ENCODE measurements at places on chromosomes 16 and 17.

- H3K27ac ChIP-seq = no peak overlapping the region
- H3K36me3 ChIP-seq = peaks cover under 1% of the 10 kb centered on the region
- H3K4me1 ChIP-seq = no peaks in the 10 kb centered on the region
- DNase-seq = peak; percentile 46
These were observed 165.0 kb downstream of the LGALS9B start for GRCh38 chr17:20302246-20302917.

DNA sequence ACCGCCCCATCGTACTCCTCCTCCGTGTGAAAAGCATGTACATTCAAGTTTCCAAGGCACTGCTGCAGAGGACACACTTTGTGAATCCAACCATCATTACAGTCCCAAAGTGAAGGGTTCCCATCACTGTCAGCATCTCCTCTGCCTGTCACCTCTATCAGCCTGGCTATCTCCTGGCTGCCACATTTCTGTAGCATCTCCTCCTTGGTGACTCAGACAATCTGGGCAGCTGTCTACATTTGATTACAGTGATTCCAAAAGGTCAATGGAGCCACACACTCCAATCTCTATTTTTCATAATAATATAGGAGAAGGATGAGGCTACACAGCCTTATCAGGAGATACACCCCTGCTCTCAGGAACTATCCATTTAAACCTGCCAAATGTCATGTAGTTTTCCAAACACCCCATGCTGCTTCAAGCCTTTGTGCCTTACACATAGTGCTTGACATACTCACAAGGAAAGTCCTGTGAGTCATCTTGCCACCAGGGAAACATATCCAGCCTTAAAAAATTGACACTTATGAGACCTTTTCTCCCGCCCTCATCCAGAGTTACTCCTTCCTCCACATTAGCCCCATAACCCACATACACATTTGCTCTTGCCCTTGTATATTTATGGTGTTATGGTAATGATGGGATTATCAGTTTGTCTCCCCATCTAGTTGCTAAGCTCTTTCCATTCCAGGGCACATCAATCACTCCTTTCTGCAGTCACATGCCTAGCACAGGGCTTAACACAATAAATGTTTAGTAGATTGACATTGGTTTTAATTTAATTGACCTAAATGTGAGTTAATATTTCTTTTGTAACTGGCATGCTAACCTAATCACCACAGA lies 250.1 kb upstream of the CDH5 start:
- H3K27ac ChIP-seq = no peak overlapping the region
- H3K36me3 ChIP-seq = no peaks in the 10 kb centered on the region
- H3K4me3 ChIP-seq = no peak overlapping the region
- H3K4me1 ChIP-seq = no peaks in the 10 kb centered on the region
- no peak for DNase-seq

- H3K36me3 ChIP-seq = no peaks in the 10 kb centered on the region
- DNase-seq = no peak
- H3K4me1 ChIP-seq = no peaks in the 10 kb centered on the region
- no peak overlapping the region for H3K4me3 ChIP-seq
- H3K27ac ChIP-seq = no peak overlapping the region
These were observed 79.9 kb upstream of the C17orf78 start for GRCh38 chr17:37295888-37296287.

DNA sequence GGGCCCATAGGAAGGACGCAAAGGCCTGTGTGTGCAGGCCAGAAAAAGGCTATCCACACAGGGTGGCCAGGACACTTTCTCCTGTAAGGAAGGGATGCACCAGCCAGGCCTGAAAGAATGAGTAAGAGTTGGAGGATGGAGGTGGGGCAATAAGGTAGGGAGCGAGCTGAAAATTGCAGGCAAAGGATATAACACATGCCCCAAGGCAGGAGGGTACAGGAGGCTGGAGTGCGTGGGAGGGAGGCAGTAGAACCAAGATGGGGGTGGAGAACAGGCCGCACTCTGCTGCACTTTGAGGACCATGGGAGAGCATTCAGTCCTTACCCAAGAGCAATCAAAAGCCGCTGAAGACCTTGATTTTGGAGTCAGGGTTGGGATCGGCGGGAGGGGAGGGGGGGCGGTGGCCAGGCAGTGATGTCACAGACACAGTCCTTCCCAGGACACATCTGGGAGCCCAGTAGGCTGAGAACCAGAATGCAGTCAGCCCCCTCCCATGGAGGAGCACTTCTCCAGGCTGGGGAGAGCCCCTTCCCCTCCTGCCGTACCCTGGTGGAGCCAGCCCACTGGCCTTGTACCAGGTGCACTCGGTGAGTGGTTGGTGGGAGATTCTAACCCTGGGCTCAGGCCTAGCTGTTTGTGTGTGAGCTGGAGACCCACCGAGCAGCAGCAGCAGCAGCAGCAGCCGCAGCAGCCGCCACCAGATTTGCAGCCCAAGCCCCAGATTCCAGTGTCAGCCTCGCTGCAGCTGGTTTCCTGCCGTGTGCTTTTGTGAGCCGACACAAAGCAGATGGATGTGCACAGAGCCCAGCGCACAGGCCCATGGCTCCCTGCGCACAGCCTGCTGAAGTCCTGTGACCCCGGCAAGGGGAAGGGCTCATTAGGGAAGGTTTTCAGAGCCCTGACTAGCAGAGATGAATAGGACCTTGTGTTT lies 17.5 kb downstream of the ANKRD40 start:
- no peak for DNase-seq
- H3K4me3 ChIP-seq = no peak overlapping the region
- no peaks in the 10 kb centered on the region for H3K27me3 ChIP-seq

DNA sequence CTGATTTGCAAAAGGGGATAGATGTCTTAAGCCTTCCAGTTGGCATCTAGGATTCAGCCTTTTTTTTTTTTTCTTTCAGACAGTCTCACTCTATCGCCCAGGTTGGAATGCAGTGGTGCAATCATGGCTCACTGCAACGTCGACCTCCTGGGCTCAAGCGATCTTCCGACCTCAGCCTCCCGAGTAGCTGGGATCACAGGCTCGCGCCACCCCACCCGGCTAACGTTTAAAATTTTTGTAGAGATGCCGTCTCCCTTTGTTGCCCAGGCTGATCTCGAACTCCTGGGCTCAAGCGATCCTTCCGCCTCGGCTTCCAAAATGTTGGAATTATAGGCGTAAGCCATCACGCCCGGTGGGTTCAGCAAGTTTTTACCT lies 571 bp upstream of the CCP110 start:
- no peak overlapping the region for H3K4me3 ChIP-seq
- H3K27me3 ChIP-seq = no peaks in the 10 kb centered on the region
- DNase-seq = no peak
- peaks cover under 1% of the 10 kb centered on the region for H3K36me3 ChIP-seq

GRCh38 chr16:85162478-85163277 lies 50.4 kb upstream of the CIBAR2 start:
- no peak overlapping the region for H3K4me3 ChIP-seq
- H3K27me3 ChIP-seq = no peaks in the 10 kb centered on the region
- DNase-seq = peak; percentile 84
- peak overlapping the region; percentile 82 for H3K27ac ChIP-seq
- H3K36me3 ChIP-seq = no peaks in the 10 kb centered on the region

GRCh38 chr17:56978441-56979090 lies 635 bp downstream of the SCPEP1 start:
- H3K4me1 ChIP-seq = peaks cover 16% of the 10 kb centered on the region
- no peaks in the 10 kb centered on the region for H3K27me3 ChIP-seq
- peak overlapping the region; percentile 63 for H3K4me3 ChIP-seq
- DNase-seq = peak; percentile 54

DNA sequence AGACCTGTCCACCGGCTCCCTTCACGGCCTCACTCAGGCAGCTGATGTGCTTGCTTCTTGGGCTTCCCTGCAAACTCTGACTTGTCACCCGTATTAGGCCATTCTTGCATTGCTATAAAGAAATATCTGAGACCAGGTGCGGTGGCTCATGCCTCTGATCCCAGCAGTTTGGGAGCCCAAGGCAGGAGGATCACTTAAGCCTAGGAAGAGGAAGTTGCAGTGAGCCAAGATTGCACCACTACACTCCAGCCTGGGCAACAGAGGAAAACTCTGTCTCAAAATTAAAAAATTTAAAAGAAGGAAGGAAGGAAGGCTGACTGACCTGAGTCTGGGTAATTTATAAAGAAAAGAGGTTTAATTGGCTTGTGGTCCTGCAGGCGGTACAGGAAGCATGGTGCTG lies 17.0 kb downstream of the SOST start:
- H3K27ac ChIP-seq = no peak overlapping the region
- H3K4me3 ChIP-seq = no peak overlapping the region
- H3K36me3 ChIP-seq = no peaks in the 10 kb centered on the region
- no peak for DNase-seq
- no peaks in the 10 kb centered on the region for H3K4me1 ChIP-seq
- H3K27me3 ChIP-seq = no peaks in the 10 kb centered on the region

GRCh38 chr17:63911657-63912100 lies 621 bp upstream of the CSHL1 start:
- H3K27ac ChIP-seq = no peak overlapping the region
- no peaks in the 10 kb centered on the region for H3K36me3 ChIP-seq
- no peaks in the 10 kb centered on the region for H3K4me1 ChIP-seq
- H3K27me3 ChIP-seq = no peaks in the 10 kb centered on the region

GRCh38 chr16:75798714-75799113 lies 72.4 kb upstream of the CPHXL start:
- no peaks in the 10 kb centered on the region for H3K4me1 ChIP-seq
- DNase-seq = no peak
- no peaks in the 10 kb centered on the region for H3K27me3 ChIP-seq
- no peaks in the 10 kb centered on the region for H3K36me3 ChIP-seq
- no peak overlapping the region for H3K27ac ChIP-seq
- no peak overlapping the region for H3K4me3 ChIP-seq

DNA sequence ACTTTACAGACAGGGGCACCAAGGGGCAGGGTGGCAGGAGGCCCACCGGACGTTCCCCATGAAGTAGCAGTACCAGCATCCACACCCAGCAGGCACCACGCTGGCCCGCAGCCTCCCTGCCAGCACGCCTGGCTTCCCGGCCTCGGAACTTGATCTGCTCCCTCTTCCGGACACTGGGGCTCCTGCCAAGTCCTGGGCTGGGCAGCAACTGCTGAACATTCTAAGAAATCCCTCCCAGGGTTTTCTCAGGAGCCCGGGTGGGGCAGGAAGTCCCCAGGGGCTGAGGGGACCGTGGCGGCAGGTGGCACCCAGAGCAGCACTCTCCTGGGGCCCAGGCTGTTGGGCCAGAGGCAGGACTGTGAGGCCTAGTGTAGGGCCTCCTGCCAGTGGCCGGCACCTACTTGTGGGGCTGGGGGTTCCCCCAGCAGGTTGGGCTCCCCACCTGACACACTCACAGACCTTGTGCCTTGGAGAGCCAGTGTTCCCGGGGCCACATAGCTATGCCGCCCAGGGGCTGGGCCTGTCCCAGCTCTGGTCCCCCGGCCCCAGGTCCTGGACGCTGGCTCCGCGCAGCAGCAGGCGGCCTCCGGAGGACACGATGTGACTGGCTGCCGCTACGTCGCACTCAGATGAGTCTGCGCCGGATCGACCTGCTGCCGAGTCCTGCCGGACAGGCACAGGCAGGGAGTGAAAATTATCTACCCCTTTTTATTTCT lies 86.2 kb upstream of the CBX4 start:
- no peak overlapping the region for H3K4me3 ChIP-seq
- no peaks in the 10 kb centered on the region for H3K27me3 ChIP-seq
- peaks cover 15% of the 10 kb centered on the region for H3K4me1 ChIP-seq
- no peak for DNase-seq
